ENCODE measurements at places on chromosomes 2 and 18.
A peak's percentile ranks its signal among the peaks of the same experiment; 100 is the strongest.

DNA sequence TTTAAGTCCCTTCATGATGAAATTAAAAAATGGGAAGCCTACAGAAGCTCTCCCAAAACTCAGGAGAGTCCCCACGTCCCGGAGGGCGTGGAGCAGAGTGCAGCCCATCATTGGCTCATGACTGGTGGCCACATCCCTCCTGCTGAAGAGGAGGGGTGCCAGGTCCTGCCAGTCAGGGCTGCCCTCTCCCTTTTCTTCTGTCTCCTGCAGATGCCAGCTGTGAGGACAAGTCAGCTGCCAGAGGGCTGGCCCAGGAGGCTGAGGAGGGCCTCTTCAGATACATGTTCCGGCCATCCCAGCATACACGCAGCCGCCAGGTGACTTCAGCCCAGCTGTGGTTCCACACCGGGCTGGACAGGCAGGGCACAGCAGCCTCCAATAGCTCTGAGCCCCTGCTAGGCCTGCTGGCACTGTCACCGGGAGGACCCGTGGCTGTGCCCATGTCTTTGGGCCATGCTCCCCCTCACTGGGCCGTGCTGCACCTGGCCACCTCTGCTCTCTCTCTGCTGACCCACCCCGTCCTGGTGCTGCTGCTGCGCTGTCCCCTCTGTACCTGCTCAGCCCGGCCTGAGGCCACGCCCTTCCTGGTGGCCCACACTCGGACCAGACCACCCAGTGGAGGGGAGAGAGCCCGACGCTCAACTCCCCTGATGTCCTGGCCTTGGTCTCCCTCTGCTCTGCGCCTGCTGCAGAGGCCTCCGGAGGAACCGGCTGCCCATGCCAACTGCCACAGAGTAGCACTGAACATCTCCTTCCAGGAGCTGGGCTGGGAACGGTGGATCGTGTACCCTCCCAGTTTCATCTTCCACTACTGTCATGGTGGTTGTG, 2.6 kb downstream of the INHA start:
- DNase-seq = no peak

GRCh38 chr2:10978090-10978670, 66.4 kb downstream of the KCNF1 start:
- no peak for DNase-seq

GRCh38 chr2:161246281-161246680, 61.9 kb upstream of the PSMD14 start:
- DNase-seq = no peak

DNA sequence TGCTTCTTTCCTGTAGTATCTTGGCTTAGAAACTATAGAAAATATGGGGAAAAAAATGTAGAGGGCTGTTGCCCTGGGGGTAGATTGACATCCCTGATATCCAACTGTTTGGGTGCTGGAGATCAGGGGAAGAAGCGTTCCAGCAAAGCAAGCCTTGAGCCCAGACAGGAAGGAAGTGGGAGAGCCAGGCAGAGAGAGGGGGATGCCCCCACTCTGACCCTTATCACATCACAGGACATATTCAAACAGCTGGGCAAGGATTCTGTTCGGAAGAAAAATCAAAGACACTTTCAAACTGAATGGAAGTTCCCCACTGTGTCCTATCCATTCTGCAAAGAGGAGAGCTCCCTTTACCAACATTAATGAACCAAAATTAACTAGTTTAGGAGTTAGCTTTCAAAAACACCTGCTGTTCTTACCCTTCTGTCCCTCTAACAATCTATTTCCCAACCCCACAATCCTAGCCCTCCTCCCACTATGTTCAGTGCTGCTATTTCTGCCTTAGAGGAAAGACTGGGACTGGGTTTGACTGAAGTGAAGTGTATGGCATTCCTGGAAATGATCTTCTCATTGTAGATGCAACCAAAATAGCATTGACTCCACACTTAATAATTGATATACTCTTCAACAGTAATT, 16.9 kb upstream of the KCNG3 start:
- no peak for DNase-seq

DNA sequence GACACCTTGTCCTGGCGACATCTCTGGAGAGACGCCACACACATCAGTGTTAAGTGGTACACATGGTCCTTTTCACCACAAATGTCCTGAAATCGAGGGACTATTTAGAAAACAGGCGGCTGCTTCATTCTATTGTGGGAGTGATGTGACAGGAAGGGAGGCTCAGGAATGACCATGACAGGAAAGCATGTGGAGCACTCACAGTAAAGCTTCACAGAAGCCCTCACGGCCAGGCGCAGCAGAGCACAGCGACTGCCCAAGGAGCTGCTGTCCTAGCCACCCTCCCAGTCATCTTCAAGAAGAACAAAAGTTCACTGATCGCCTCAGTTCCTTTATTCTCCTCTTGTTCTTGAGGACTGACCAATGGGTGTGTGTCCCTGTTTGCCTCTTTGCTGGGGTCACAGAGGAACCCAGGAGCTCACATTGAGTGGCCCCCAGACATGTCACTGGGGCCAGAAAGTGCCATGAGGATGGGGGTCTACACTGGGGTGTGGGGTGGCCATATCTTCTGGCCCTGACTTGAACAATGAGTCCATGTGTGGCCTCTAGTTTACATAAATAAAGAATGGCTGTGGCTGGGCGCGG, 84.6 kb upstream of the RANBP2 start:
- no peak for DNase-seq

GRCh38 chr18:79819968-79820351, 22.2 kb downstream of the KCNG2 start:
- DNase-seq = no peak

DNA sequence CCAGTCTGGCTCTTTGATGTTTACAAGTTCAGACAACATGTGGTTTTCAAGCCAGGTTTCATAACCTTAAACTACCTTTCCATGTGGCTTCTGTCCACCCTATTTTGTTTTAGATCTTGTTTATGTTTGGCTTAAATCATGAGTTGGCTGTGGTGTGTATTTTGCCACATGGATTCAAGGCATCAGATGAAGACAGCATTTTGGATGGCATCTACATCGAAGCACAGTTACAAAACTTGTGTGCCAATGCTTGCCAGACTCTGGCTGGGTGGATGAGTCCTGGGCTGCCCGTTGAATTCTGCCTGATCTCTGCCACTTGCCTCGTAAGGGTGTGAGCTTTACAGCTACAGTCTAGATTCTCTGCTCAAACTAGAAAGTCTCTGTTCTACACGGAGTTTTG, 335.3 kb downstream of the MYCN start:
- no peak for DNase-seq

DNA sequence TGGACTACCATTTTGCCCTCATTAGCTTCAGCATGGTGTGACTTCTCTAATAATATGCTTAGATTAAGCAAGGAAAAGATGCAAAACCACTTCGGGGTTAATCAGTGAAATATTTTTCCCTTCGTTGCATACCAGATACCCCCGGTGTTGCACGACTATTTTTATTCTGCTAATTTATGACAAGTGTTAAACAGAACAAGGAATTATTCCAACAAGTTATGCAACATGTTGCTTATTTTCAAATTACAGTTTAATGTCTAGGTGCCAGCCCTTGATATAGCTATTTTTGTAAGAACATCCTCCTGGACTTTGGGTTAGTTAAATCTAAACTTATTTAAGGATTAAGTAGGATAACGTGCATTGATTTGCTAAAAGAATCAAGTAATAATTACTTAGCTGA, 16.3 kb downstream of the TYMS start:
- no peak for DNase-seq

- DNase-seq = no peak
Observed at GRCh38 chr2:159976527-159977160, 85.8 kb downstream of the PLA2R1 start.

DNA sequence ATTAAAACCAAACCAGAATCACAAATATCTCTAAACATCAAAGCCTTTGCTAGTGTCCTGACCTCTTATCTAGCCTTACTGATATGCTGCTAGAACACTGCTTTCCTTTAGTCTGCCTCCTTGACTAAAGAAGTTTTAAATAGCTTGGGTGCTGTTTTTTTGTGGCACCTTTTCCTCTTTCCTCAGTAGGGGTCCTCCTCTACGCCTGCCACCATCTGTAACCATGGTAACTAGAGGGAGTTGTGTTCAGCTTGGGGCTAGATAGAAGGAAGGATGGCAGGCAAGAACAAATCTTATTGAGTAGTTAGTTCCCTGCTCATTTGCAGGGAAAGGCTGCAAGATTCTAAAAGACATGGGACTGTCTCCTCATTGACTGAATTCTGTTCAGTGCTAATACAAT, 86.0 kb downstream of the TAF4B start:
- no peak for DNase-seq

DNA sequence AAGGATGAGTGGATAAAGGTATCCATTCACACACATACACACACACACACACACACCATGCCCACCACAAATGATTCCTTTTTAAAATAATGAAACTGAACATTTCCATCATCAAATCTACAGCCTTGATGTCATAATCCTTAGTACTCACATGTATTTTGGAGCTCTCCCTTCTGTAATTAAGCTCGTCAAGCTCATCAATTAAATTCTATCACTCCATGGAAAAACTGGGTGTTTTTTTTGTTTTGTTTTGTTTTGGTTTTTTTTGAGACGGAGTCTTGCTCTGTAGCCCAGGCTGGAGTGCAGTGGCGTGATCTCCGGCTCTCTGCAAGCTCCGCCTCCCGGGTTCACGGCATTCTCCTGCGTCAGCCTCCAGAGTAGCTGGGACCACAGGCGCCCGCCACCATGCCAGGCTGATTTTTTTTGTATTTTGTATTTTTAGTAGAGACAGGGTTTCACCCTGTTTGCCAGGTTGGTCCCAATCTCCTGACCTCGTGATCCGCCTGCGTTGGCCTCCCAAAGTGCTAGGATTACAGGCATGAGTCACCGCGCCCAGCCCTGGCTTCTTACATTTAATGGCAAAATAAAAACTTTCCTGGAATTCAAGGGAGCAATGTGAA, 78.6 kb upstream of the RGPD4 start:
- no peak for DNase-seq

DNA sequence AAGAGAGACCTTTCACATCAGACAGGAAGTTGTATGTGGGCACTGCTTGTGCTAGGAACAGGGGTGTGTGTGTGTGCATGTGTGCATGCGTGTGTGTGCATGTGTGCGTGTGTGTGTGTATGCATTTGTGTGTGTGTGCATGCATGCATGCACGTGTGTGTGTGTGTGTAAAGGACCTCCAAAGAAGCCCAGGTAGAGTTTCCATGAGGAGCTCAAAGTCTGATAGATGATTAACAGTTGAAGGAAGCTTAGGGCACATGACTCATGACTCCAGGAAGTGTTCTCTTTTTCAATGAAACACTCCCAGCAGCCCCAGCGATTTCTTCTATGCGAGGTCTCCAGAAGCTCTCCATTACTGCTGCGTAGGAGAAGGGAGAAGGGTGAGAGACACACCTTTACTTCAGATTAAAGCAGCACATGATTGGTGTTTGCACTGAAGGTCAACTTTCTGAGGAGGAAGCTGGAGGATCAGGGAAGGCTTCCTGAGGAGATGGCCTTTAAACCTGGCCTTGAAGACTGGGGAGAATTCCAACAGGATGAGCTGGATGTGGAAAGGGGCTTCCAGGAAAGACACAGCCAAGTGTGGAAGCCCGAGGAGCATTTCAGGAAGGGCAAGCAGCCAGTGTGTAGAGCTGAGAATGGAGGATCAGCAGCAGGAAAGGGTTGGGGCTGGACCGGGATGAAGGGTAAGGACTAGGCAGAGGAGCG, 77.7 kb downstream of the SMAD4 start:
- peak; percentile 1 for DNase-seq

DNA sequence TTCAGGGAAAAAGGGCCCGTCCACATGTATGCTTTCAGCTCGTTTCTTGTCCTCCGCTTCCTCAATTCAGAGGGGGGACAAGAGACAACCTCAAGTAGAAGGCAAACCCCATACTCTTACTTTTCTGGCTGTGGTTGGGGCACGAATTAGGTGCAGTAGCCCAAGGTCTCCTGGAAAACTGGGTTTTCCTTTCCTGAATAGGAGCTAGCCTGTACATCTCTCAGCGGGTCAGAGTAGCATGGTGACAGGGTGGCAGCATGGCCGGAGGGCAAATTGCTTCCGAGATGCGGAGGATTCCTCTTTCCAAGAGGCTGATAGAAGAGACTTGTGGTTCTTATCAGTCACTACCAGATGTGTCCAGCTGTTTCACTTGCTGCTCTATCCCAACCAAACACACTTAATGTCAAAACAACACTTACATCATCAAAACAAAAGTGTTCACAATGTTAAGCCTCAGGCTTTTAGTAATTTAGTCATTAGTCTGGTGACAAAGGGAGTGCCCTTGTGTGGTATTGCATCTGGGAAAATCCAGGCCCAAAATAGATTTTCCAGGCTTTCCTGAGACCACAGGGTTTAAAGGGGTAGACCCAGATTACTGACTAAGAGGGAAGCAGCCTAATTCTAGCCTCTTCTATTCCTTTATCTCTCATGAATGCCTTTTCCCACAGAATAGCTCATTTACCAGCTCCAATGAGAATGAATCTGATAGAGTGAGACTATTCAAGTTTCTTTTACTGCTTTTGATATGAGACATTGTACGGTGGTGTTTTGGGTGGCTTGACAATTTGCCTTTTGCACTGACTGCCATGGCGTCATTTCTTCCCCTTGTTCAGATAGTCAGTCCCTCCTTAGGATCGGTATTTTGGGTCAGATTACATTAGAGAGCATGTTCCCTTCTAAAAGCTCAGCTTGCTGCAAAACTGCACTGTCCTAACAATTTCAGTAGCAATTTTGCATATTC, 162.0 kb downstream of the LTBP1 start:
- peak; percentile 28 for DNase-seq

DNA sequence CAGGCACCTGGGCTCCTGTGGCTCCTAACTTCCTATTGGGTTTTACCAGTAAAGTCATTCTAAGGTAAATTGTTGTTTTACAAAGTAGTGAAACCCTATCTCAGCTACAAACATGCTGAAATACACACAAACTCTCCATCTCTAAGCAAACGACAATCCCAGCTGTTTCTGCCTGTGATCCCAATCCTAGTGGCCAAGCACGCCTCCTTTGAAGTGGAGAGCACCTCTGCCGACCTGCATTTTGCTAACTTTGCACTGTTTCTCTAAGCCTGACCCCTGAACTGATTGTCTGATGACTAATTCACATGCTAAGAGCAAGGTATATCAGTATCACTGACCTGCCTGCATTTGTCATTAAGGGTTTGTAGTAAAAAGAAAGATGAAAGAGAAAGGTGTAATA, 124.3 kb downstream of the PAX3 start:
- no peak for DNase-seq

- no peak for DNase-seq
Observed at GRCh38 chr2:163748420-163748819, 12.6 kb upstream of the FIGN start.

- no peak for DNase-seq
Observed at GRCh38 chr2:50865235-50865634, 166.7 kb downstream of the NRXN1 start.

DNA sequence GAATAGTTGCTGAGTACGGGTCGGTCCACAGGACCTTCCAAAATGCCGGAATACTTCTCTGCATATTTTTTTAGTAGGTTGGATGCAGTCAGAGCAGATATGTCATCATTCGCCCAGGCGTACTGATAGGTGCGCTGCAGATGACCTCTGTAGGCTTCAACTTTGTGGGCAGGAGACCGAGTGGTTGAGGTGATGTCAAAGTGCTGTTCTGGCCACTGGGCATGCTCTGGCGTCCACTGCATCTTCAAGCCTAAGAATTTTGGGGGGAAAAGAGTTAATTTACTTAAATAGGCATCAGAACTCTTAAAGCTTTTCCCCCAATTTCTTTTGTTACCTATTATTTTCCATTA, 124.3 kb downstream of the FIGN start:
- no peak for DNase-seq

GRCh38 chr2:131154647-131155046, 49.5 kb downstream of the PLEKHB2 start:
- no peak for DNase-seq
